Fibroblast of the aortic adventitia (primary cell): ENCODE measurements at places on chromosomes 6 and 20. TPM values are rescaled to one million over a fixed set of nuclear protein-coding genes. Genes with fewer than 3 reads are reported as not detected.

GRCh38 chr6:37020381-37020780 is 14.9 kb downstream of the FGD2 start:
- no peak for DNase-seq

DNA sequence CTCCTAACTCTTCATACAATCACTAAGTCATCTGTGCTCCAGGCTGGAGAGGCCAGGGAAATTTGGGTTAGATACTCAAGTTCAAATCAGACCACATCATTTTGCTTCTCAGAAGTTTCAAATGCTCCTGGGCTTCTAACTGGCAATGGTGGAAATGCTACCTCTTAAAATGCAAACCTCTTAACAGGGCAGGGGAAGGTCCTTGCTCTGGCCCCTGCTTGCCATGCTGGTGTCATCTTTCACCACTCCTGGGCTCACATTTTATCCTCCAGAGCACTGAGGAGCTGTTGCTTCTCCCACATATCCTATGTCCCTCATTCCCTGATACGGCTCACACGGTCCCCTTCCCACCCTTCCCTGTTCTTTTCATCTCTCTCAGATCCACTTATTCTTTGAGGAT is 41.8 kb upstream of the NT5E start:
- no peak for DNase-seq

GRCh38 chr6:139584599-139584998 is 210.2 kb upstream of the CITED2 start:
- no peak for DNase-seq

DNA sequence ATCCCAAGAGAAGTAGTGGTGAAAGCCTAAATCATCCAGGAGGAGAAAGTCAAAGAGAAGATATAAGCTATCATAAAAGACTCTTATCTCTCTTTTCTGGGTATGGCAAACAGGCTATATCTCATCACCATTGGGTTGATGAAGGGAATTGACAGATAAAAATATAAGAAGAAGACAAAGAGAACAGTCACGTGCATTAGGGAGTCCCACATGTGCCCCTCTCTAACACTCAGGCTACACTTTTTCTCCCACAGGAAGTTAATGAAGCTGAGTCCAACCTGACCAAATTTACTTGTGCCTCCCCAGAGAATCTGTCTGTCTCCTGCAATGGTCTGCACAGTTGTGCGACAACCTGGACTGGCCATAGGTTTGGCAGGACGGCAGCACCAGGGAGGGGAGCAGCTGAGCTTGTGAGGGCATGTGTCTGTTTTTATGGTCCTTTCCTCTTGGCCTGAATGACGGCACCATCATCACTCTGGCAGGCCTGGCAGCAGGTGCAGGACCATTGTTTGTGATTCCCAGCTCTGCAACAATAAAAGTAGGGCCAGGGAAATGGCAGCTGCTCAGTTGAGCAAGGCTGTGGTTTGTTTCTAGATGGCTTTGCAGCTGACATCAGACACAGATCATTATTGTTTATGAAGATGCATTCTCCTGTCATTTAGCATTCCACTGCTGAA is 144.5 kb upstream of the MCHR2 start:
- DNase-seq, result no peak

DNA sequence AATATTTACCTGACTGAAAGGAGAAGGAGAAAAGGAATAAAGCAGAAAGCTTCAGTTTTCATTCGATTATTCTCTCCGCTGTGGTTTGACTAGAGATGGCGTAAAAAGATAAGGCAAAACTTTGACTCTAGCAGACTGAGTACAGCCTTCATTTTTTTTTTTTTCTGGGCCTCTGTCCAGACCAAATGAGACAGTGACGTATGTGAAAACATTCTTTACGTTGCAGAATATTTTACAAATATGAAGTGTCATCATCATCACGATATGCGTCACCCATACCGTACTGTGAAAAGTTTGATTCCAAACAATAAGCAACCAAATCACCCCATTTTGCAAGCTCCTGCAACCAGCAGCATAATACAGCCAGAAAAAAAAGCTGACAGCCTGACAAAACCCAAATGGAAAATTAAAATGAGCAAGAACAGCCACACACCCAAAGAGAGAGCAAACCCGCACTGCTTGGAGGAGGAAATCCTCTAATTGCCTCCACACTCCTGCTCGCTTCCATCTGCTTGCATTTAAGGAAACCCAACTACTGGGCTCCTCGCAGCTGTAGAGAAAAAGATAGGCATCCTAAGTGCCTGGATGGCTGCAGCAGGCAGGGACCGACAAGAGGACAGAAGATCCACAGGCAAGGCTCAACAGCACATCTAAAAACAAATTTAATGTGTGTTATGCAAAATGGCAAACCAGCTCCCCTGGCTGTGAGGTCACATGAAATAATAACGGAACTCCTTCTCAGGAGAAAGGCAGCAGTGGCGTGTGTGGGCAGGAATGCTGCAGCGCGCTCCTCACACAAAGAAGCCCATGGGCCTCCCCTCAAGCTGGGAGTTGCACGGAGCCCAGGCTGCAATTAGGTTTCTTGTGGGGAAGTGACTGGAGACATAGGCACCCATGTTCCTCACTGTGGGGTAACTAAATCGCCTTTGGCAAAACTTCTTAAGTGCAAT is 113.1 kb downstream of the FYN start:
- DNase-seq, result peak; percentile 98

- DNase-seq, result peak; percentile 67
These were observed 235.8 kb downstream of the NFATC2 start for GRCh38 chr20:51306521-51307358.

DNA sequence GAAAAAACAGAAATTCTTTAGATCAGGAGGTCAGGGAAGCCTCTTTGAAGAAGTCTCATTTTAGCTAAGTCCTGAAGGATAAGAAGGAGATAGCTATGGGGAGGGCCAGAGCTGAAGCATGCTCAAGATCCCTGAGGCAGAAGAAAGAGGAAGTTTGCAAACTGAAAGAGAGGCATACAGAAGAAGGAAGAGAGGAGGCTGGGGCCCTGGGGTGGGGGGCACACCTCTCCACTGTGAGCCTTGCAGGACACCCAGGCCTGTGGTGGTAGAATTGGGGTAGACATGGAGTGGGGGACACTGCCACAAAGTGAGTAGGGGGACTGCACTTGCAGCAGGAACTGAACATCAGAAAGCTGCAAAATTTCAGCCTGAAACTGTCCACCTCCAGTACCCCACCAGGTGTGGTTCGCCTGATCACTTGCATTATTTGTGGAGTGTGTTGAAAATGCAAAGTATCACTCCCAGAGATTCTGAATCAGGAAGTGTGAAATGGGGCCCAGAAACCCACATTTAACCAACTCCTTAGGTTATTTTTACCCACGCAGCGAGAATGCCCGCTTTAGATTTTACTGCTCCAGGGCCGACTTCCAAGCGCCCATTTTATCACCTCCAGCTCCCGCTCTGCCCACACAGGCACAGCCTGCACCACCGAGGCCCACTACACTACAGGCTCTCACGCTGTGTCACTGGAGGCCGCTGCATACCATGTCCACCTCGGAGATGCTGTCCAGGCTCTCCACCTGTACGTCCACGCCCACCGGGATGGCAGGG is 44.0 kb downstream of the GABRR2 start:
- no peak for DNase-seq

ETV7 gene
- 0.09 TPM in 1 of 2 replicates, not detected in the other for total RNA-seq
